ENCODE measurements at places on chromosomes 4 and X.

DNA sequence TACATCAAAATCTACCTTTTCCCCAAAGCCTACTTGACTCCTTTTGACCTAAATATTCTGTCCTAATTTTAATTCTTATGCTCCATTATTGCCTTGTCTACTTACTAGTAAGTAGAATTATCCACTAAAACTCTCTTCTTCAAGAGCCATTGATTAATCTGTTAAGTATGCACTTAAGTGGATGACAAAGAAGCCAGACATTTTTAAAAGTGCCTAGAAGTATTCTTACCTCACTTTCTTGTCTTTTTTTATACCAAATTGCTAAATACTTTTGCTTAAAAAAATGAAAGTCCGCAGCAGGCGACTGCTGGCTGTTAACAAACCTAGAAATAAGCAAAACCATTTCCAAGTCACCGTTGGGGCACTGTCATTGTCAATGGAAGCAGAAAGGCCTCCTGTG is 20.1 kb upstream of the FRMPD4 start:
- no peak for DNase-seq

DNA sequence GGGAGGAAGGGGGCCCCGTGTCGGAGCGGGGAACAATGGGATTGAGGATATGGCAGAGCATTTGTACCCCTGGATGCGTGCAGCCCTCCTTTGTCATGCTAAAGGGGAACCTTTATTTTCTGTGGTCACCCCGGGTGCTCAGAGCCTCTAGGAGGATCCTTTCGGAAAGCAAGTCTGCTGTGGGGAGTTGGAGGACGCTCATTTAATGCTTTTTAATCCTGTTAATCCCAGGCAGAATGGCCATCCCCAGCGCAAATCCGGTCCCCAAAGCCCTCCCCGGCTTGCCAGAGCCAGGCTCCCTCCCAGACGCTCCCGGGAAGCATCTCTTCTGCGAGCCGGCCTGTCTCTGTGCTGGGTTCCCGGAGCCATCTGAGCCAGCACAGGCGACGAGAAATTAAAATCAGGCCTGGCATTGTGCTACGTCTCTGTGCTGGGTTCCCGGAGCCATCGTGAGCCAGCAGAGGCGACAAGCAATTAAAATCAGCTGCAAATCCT is 113.2 kb upstream of the PPP2R3B start:
- DNase-seq: no peak

DNA sequence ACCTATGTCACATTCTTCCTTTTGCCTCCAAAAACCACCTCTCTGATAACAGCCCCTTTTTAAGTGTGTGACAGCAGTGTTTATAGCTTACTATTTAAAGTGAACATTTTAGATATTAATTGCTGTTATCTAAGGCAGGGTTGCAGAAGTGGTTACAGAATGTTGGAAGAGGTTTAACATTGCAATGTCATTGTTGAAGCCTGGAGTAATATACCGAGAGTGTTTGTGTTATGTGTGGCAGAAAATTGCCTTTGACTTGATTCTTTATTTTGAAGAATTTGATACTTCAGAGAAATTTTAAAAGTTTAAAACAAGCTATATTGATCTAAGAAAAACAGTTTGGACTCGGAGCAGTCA is 37.1 kb downstream of the SMARCAD1 start:
- no peak for DNase-seq

GRCh38 chr4:126058596-126058995 is 743.8 kb downstream of the FAT4 start:
- DNase-seq: no peak

- DNase-seq: peak; percentile 55
Measured at GRCh38 chr4:42371305-42372252, 25.7 kb upstream of the SHISA3 start.

GRCh38 chrX:10945498-10945897 is 165.6 kb upstream of the HCCS start:
- DNase-seq: no peak

DNA sequence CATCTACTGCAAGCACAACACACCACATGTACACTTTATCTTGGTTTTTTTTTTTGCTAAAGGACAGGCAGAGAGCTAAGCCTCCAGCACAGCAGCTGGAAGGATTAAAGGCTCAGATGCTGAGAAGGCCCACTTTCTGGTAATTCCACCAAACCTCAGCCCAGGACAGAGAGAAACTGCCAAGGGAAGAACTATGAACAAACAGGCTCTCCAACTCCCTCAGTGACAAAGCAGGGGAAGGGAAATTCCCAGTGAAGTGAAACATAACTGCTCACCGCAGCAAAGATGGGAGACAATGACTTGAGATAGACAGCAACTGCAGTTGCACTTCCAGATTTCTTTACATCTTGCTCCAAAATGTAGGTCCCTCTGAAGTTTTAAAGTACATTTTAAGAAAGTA is 4.8 kb downstream of the PROM1 start:
- DNase-seq: peak; percentile 94

- DNase-seq: peak; percentile 3
Measured at GRCh38 chr4:153260553-153261300, 56.5 kb downstream of the TRIM2 start.

GRCh38 chr4:56139241-56139827 is 190.6 kb downstream of the CEP135 start:
- DNase-seq: no peak

GRCh38 chr4:24315056-24315455 is 269.3 kb downstream of the DHX15 start:
- DNase-seq: no peak

GRCh38 chr4:179521952-179522351 is 2079.7 kb upstream of the AGA start:
- DNase-seq: no peak

DNA sequence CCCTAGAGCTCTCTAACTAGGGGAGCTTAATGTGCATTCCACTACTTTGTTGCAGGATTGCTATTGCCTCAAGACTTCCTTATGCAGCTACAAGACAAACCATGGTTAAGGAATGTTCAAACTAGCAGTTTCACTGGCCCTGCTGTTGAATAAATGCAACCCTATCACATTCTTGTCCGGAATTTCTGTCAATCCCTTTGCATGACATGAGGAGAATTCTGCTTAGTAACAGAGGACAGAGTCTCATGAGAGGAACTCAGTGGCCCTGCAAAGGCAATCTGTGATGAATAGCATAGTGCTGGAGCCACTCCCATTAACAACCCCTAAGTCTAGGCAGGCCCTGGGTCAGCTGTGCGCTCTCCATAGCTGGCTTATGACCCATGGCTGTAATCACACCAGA is 30.7 kb upstream of the SGMS2 start:
- no peak for DNase-seq

- peak; percentile 93 for DNase-seq
Measured at GRCh38 chr4:19213388-19213787, 1038.3 kb upstream of the SLIT2 start.

- no peak for DNase-seq
Measured at GRCh38 chr4:123418351-123418931, 21.8 kb downstream of the SPRY1 start.

DNA sequence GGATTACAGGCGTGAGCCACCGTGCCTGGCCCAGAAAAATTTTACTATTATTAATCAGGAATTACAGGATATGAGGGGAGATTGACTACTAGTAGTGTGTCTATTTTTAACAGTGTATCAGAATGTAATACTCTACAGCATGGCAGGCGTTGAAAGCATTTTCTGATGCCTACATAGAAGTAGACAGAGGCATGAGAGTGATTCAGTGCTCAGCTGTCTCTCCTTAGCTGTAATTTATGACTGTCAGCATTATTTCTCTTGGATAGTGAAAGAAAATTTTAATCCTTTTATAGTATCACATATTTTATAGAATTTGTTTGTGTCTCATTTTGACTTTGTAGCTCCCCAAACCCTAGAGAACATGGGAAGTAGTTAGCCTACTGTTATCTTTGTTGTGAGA is 20.7 kb downstream of the ARHGAP24 start:
- no peak for DNase-seq
